ENCODE measurements at places on chromosomes 2 and 18. TPM values are rescaled to one million over a fixed set of nuclear protein-coding genes. Genes with fewer than 3 reads are reported as not detected.
A peak's percentile ranks its signal among the peaks of the same experiment; 100 is the strongest.

DNA sequence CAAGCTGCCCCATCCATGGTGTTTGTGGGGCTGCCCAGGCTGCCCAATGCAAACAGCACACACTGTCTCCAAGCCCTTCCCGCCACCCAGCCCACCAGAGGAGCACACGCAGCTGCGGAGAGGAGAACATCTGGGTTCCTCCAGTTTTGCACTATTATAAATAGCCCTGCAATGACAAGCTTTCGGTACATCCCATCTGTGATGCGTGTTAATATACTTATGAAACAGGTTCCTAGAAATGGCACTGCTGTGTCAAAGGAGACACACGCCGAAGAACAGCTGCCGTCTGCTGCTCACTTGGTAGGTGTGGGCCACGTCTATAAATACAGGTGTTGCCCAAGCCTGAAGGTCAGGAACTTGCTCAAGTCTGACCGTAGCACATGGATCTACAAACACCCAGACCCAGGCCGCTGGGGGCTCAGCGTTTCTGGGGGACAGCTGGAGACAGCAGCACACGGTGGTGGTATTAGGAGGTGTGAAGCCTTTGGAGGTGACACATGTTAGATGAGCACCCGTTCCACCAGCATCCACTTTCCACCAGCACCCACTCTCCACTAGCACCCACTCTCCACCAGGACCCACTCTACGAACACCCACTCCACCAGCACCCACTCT lies 34.3 kb downstream of the PXDN start:
- no peak for DNase-seq

GRCh38 chr18:54030434-54030833 lies 194.0 kb downstream of the MBD2 start:
- no peak for DNase-seq

DNA sequence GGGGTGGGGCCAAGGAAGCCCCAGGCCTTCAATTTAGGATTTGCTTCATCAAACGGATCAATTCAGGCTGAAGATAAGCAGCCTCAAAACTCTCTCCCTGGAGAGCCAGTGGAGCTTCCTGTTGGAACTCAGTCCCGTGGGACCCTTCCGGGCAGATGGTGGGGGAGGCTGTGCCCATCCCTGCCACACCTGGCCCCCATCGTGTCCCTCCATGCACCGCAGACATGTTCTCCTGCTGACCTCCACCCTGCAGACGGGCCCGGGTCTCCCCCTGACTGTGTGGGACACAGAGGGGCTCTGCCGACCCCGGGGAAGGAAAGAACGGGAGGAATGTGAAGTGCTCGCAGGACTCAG lies 144.2 kb downstream of the TPO start:
- DNase-seq, result no peak

- DNase-seq, result no peak
These were observed 46.4 kb upstream of the DSC1 start for GRCh38 chr18:31209041-31209440.

DNA sequence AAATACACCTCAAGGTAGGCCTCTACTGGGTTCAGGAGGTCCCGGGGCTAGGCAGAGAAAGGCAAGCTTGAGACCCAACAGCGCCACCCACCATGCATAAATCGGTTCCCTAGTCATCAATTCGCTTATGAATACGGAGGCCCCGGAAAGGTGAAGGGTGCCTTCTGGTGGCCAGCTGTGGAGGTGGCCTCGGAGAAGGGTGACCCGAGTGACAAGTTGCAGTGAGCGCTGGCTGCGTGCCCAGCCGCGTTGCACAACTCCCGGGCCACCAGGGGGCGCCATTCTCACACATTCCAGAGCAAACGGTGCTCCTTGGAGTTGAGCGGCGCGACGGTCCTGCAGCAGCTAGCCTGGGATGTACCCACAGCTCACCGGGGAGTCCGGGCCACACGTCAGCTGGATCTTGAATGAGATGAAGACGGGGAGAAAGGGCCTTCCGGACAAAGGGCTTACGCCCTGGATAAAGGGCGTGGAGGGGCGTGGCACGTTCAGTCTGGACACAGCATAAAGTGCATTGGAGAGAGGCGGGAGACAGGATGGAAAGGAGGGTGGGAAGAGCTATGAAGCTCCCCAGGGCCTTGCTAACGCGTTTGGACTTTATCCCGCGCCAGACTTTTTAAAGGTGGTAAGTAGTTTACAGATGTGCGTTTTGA lies 20.4 kb downstream of the TMSB10 start:
- DNase-seq, result peak; percentile 100

DNA sequence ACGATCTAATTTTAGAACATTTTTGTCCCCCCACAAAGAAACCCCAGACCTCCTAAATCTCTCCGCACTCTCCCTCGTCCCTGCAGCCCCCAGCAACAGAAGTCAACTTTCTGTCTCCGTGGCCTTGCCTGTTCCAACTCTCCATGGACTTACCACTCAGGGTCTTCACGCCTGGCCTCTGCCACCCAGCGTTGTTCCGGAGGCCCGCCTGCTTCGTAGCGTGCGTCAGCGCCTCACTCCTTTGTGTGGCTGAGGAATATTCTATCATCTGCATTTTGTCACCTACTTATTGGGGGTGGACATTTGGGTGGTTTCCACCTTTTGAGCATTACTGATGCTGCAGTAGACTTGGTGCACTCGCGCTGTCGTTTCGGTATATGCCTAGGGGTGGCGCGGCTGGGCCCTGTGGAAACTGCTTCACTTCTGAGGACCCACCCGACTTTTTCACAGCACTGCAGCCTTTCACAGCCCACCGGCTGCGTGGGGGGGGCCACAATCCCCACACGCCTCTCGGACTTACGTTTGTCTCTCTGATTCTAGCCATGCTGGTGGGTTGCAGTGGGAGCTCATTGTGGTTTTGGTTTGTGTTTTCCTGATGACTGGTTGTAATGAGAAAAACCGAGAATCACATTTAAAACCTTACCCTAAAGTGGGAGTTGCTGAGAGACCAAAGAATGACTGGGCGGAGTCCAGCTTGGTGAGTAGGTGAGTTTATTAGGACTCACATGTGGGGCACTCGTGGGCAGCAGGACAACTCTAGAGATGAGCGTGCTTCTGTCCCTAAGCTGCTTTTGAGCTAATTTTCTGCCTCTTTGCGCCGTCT lies 1.4 kb upstream of the HSBP1L1 start:
- peak; percentile 32 for DNase-seq

DNA sequence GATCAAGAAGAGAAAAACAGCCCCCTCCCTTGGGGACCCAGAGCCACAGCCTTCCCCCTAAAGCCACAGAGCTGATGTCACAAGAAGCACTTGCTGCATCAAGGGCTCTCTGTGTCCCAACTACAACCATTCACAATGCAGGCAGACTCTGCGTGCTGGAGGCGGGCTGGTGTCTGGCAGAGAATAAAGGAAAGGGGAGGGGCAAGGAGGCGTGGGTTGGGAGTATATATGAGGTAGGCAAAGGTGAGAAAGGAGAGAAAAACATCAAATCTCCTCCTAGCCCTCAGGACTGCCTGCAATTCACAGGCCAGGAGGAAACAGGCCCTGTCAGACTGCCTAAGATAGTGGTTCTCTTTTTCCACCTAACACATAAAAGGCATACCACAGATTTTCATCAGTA lies 48.8 kb upstream of the IHH start:
- peak; percentile 92 for DNase-seq

DNA sequence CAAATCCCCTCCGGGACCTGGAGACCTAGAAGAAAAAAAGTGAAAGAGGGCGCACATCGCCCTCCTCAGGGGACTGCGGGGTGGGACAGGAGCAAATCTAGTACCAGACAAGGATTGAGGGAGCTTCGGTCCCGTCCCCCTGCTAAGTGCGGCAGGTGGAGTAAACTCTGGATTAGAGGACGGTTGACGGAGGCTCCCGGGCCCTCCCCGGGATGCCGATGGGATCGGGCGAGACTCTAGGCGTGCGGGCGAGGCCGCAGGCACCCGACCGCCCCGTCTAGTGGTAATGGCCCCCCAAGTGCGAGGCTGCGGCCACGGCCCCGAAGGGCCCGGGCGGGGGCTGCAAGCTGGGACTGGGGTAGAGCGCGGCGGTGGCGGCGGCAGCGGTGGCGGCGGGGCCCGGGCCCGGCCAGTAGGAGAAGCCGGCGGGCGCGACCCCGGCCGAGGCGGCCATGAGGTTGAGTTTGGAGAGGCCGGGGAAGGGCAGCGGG lies 3.5 kb downstream of the FEV start:
- no peak for DNase-seq

DNA sequence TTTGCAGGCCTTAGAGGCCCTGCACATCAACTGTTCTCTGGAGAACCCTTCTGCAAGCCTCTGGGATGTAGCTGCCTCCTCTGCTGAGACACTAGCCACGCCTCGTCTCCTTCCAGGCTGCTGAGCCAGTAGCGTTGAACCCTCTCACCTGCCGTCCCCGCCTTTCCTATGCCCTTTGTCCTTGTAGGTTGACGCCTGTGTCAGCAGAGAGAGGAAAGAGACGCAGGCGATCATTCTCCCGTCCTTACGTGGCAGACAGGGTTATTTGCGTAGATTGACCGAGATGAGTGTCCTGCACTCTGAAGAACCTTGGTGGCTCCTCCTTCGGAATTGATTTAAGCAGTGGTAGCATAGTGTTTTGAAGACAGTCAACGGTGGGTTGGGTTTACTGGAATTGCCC lies 27.8 kb downstream of the ID2 start:
- peak; percentile 87 for DNase-seq

MEIS1 gene
- total RNA-seq, result 23.1 TPM

CRYBA2 gene
- total RNA-seq, result 5.5 TPM

MAP3K20 gene
- 22.6 TPM for total RNA-seq

CHRNG gene
- total RNA-seq, result not detected

Data from colonic mucosa (tissue), 4 donors.